ENCODE measurements at places on chromosomes 5 and 9.

DNA sequence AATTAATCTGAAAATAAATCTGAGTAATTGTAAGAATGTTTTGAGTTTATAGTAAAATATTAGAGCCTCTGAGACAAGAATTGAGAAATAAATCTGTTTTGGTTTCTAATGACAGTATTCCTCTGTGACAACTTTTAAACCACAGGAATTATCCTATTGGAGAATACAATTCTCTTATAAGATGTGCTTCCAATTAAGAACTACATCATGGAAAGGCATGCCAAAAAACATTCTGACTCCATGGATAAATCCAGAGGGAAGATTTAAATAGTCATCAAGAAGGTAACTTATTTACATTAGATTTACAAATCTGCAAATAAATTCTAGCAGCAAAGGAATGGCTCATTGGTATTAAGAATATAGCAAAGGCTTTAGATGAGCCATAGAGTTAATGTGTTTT, 178.3 kb upstream of the ACOT12 start:
- no peak for DNase-seq

GRCh38 chr9:81125446-81126092, 563.8 kb downstream of the TLE1 start:
- no peak for DNase-seq

DNA sequence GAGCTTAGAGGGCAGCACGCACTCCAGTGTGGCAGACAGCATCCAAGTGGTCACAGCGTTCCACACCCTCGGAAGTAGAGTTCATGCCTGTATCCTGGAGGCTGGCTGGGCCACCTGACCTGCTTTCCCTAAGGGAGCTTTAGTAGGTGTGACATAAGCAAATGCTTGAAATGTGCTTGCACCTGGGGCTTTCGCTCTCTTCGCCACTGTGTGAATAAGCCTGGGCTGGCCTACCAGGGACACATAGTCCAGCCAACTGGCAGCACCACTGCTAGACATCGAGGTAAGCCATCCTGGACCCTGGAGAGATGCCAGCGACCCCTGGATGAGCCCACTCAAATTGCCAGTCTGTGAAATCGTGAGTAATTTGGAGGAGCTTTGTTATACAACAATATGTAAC, 24.9 kb upstream of the IRX4 start:
- DNase-seq, result no peak

GRCh38 chr5:32098291-32098690, 75.8 kb downstream of the GOLPH3 start:
- no peak for DNase-seq

DNA sequence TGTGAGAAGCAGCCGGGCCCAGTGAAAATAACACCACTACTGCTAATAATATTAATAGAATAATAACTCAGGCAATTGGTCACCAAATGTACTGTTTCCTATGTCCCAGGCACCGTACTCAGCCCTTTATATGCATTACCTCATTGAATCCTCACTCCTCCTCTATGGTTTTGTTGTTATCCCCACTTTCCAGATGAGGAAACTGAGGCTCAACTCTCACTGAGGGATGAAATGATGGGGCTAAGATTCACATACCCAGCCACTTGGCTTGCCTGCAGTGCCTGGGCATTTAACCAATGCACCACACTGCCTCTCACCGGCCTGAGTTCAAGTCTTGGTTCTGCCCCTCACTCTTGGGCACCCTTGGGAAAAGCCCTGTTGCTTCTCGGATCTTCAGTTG, 34.1 kb downstream of the WHRN start:
- DNase-seq, result no peak

DNA sequence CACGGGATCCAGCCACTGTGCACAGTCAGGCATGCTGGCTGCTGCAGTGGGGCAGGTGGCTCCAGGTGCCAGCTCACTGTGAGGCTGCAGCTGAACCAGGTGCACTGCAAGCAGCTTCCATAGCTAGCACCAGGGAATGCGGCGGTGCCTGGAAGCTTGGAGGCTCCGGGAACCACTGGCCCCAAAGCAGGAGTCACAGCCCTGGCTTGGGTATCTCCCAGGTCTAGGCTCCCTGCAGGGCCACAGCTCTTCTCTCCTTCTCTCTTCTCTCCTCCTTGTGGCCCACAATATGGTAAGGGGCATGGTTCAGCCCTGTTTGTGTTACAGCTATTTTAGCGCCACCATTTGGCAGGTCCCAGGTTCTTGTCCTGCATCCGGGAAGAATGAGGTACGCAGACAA, 6.7 kb upstream of the MTMR12 start:
- no peak for DNase-seq

DNA sequence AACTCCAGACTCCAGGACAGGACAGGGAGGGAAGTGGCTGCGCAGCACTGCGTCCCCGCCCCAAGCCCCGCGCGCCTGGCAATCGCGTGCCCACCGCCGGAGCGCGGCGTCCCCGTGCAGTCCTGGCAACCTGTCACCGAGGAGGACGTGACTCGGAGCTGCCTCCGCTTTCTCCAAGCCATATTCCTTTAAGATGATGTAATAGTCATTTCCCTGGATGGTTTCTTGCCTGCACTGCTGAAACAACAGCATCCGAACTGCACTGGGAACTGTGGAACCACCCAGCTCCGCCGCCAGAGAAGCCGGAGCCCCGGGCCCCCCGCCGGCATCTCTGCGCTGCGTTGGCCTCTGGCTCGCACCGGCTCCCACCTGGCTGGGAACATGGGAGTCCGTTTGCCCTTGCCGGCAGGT, 34.5 kb downstream of the KCTD16 start:
- no peak for DNase-seq

DNA sequence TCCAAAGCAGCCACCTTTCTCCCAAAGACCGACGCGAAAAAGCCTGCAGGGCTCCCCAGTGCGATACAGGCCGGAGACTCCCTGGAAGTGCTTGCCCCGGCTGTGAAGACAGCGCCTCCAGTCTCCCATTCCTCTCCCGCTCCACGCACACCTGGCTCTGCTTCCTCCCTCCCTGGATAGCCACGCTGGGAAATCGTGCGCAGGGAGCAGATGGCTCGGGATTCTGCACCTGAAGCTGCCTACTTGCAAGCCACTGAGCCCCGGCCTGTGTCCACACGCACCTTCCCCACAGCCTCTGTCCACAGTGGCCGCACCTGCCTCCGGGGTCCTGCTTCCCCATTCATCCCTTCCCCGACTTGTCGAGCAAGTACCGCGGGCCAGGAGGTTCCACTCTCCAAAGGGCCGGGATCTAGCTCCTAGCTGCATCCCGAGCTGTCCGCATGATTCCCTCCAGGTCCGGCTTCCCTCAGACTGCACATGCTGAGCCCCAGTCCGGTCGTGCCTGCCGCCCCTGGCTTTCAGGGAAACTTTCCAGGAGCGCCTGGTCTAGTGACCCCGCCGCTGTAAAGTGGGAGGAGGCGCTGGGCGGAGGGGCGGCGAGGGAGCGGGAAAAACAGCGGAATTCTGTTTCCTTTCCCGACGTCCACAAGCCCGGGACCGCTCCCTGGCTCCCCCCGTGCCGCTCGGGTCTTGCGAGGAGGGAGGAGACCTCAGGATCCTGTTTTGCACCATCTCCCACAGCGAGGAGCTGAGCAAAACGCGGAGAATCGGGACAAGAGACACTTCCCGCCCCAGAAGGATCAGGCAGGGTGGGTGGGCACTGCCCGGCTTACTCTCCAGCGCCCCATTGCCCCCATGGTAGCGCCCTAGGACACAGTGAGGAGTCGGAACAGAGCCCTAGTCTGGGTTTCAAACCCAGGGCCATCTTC, 2.0 kb downstream of the SEMA6A start:
- DNase-seq, result no peak

DNA sequence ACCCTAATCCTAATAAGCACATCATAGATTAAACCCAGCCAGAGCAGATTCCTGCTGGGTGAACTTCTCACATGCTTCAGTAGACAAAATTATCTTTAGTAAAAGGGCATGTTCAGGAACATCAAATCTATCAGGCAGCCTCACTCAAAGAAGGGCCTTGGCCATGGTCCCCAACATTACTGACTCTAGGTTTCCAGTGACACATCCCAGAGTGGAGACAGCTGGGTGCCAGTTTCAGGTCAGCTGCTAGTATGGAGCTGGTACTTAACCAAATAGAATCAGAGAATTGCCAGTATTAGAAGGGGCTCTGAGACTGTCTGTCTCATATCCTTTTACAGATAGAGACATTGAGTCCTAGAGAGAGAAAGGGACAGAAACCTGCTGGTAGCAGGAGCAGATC, 44.1 kb upstream of the GALNT10 start:
- no peak for DNase-seq

DNA sequence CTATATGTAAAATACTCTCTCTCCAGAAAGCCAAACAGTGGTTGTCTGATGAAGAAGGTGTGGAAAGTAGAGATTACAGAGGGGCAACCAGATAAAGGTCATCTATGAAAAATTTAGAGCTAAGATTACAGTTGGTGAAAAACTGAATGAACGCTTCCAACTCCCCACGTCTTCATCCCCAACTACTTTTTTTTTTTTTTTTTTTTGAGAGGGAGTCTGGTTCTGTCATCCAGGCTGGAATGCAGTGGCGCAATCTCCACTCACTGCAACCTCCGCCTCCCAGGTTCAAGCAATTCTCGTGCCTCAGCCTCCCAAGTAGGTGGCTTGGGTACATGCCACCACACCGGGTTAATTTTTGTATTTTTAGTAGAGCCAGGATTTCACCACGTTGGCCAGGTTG, 64.3 kb downstream of the RAPGEF6 start:
- no peak for DNase-seq

- no peak for DNase-seq
Observed at GRCh38 chr9:76115982-76116646, 225.6 kb downstream of the PCSK5 start.

DNA sequence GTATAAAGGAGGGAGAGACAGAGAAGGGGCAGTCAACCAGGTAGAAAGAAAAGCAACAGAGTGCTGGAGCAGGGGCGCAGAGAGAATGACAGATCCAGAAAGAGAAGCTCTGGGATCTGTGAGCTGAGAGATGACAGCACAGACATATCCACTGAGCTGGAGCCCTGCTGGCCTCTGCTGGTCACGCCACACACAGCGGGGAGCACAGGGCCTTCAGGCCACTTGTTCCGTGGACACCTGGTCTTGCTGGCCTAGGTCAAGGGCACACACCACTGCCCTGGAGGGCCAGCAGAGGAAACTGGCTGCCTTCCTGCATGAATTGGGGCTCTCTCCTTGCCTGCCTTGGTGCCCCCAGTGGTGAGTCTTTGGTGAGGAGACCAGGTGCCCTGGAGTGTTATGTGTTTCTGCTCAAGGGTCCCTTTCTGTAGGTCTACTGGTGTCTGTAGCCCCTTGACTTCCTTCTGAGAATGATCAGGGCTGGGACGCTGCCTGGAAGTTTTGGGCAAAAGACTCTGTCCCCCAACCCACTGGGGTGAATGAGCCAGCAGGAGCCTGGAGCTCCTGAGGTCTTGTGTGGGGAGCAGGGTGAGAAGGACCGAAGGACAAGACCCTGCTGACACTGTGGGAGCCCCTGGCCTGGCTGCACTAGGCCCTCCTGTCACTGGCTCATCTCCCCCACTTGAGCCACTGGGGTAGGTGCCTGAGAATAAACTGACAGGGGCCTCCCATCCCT, 59.2 kb upstream of the ADAMTS2 start:
- DNase-seq, result no peak

DNA sequence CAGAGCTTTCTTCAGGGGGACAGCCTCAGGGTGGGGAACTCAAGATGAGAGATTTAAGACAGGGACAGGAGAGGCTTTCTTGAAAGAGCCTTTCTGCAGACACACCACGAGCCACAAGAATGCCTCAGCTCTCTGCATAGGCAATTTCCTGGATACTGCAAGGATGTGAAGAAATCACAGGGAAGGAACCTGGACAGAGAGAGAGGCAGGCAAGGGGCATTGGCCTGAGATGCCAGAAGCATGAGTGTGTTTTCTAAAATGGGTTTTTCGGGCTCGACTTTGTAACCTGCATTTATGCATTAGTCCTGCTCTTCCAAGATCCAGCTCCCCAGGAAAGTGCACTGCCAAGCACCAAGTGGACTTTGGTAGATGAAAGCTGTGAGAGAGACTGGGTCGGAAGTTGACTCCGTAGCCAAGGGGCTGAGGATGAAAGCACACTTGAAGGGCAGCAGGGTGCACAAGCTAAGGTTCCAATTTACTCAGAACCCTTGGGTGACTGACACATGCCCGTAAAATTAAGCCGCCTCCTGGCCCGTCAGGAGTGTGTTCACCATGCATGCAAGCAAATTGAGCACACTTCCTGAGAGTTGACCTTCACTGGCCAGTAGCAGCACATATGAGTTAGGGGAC, 90.9 kb downstream of the CFAP90 start:
- DNase-seq, result no peak

DNA sequence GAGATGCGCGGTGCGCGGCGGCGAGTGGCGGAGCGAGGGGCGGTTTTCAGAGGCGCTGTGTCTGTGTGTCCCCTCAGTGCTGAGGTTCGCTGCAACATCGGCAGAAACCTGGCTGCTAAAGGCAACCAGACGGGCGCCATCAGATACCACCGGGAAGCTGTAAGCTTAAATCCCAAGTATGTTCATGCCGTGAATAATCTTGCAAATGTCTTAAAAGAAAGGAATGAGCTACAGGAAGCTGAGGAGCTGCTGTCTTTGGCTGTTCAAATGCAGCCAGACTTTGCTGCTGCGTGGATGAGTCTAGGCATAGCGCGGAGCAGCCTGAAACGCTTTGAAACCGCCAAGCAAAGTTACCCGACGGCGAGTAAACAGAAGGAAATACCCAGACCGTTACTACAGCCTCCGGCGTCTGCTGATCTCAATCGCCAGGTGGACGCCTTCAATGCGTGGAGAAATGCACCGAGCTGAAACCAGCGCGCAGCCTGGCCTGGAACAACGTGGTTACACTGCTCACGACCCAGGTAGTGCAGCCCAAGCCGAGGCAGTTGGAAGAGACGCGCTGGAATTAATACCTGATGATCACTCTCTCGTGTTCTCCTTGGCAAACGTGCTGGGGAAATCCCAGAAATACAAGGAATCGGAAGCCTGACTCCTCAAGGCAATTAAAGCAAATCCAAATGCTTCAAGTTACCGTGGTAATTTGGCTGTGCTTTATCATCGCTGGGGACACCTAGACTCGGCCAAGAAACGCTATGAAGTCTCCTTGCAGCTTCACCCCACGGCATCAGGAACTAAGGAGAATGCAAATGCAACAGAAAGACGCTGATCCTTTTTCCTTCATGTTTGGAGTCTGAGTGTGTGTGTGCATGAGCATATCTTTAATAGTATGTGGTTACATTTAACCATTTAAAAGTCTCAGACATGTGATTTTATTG, 15.9 kb downstream of the OR2V1 start:
- DNase-seq, result no peak

DNA sequence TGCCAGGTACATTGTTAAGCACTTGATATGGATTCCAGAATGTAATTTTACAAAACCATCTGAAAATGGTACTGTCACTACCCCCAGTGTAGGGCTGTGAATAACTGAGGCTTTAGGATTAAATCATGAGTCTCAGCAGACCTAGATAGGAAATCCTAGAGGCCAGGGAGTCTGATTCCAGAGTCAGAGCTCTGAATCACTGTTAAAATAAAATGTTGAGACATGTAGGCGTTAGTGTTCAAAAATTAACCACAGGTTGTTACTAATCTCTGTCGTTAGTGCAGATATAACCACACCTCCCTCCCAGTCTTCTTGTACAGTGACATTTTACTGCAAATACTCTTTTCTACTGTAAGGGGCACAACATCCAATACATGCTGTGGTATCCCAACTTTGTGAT, 1828.8 kb downstream of the MAT2B start:
- DNase-seq, result no peak

GRCh38 chr9:19660019-19660418, 128.8 kb downstream of the SLC24A2 start:
- no peak for DNase-seq

Data from activated CD8-positive, alpha-beta memory T cell treated with anti-CD3 and anti-CD28 coated beads, Interleukin-2, amount 50 U/mL, for 4 hours (primary cell).